ENCODE measurements at places on chromosomes 16 and 17.

DNA sequence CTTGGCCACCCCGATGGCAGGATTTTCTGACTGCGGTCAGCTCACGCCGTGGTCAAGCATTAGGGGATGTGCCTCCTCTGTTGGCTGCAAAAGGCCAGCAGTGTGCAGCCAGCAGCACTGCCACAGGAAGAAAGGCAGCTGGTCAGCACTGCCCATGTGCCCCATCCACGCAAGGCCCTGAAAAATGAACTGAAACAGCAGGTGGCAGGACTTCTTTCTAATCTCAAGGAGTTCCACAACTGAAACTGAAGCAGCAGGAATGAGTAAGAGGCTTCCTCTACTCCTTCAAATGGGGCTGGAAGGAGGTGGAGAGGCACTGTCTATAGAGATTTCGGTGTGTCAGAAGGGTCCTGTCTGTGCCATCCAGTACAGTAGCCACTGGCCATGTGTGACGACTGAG, 3.2 kb downstream of the ZNF500 start:
- DNase-seq: no peak

- no peak for DNase-seq
These were observed 787 bp downstream of the AMDHD2 start for GRCh38 chr16:2520784-2521531.

GRCh38 chr17:32917842-32918241, 10.1 kb upstream of the TMEM98 start:
- DNase-seq: no peak

GRCh38 chr16:12366313-12366712, 389.8 kb downstream of the SNX29 start:
- DNase-seq: no peak

GRCh38 chr17:39738983-39739884, 1.5 kb downstream of the GRB7 start:
- no peak for DNase-seq

Measured in stimulated activated CD4-positive, alpha-beta T cell treated with anti-CD3 and anti-CD28 coated beads, TNF-alpha, amount 100 ng/mL, for 4 hours (primary cell).